ENCODE measurements at places on chromosomes 2 and 18.

DNA sequence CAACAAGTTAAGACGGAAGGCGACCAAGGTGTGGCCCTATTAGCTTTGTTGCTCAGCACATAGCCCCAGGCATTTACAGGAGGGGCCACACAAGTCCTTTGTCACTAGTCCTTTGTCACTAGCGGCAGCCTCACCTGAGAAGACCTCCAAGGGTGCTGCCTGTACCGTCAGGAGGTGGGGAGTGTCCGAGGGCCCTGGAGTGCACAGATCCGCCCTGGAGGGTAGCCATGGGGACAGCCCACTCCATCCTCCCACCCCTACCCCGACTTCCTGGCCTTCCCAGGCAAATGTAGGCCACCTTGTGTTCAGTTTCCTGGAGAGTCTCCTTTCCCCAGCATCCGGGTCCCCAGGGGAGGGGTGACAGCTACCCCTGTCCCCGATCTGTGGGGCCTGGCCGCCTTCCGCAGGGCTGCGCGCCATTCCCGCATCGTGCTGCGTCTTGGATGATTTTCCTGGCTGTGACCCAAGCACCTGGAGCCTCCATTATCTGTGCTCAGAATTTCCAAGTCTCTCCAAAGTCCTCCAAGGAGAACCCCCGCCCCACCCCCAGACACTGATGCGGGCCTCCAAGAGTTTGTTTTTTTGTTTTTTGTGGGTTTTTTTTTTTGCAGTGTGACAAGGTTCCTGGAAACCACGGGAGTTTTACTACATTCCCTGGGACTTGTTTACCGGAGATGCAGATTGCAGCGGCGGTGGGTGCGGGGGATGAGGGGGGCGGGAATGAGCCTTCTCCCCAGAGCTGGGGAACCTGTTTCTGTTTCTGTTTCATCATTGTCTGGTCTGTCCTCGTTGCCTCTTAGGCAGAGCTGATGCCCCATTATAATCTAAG is 28.6 kb downstream of the TEX44 start:
- DNase-seq, result no peak

GRCh38 chr2:219448099-219448775 is 13.6 kb downstream of the SPEG start:
- no peak for DNase-seq

DNA sequence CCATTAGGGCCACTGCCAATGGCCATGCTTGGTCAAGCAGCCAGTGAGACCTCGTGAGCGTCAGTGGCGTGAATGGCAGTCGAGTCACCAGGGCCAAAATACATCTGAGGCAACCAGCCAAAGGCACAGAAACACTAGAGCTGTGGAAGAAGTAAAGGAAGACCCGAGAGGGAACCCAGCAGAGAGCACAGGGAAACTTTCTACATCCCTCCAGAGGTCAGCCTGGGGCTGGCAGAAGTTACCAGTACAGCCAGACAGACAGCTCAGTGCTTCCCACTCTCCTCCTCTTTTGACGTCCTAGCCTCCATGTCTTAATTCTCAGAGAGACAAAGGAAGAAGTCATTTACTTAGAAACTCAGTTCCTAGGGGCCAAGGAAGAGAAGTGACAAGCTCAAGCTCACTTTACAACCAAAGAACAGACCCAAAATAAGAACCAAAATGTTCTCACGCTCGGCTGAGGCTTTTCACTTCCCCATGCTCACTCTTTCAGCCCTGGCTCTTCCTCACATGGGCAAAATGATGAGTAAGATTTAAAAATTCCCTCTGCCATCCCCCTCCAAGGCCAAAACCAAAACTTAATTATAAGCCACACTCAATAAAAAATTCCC is 8.7 kb downstream of the CYRIA start:
- no peak for DNase-seq

- no peak for DNase-seq
Measured at GRCh38 chr2:46549166-46549844, 69.9 kb downstream of the TMEM247 start.

DNA sequence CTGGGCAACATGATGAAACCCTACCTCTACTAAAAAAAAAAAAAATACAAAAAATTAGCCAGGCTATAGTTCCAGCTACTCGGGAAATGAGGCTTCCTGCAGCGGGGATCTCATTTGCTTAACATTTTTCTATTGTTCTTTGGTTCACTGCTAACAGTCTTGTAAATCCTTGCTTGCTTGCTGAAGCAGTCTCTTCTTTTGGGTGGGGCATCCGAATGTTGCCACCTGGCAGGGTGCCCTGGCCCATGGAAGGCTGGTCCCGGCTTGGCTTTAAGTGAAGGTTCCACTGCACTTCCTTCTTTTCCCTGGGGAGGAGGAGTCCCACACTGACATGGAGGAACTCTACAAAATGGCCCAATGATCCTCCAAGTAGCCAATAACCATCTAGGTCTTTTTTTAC is 6.0 kb upstream of the ANKRD29 start:
- no peak for DNase-seq

- no peak for DNase-seq
Measured at GRCh38 chr2:677959-678550, 849 bp upstream of the TMEM18 start.

DNA sequence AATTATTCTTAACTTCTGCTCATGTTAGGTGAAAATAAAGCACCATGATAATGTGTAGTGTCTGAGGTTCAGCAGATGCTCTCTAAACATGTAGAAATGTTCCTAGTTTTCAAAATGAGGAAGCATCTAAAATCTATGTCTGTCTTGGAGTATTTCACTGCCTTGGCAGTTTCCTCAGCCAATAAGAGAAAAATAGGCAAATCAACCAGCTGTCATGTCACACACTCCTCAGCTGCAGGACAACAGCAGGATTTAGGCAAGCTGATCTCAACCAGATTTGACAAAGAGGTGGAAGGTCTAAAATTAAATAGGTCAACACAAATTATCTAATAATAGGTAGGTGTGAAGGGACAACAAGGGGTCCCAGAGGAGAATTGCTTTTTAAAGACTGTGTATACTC is 164.1 kb upstream of the BOD1L2 start:
- DNase-seq, result no peak

Data from stimulated activated CD8-positive, alpha-beta memory T cell treated with anti-CD3 and anti-CD28 coated beads, Interleukin-7, amount 100 ng/mL, for 48 hours (primary cell).